Activated T-helper 1 cell treated with anti-CD3 and anti-CD28 coated beads, Interleukin-2, amount 50 U/mL, for 16 hours (primary cell): ENCODE measurements at places on chromosomes 4 and X.

DNA sequence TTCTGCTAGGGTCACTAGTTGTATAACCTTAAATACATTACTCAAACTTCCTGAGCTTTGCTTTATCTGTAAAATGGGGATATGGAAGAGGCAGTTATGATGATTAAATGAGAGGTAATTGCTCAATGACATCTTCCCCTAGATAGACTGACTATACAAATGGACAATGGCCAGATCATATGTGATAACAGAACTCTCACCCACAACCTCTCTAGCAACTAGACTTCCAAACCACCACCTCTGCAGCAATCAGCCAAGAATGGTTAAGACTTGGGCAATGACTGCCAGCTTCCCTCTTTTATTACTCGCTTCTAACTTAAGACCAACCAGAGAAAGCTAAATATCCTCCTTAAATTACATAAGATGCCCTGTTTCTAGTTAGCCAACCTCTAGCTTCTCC is 2.9 kb upstream of the SEPSECS start:
- DNase-seq, result no peak

DNA sequence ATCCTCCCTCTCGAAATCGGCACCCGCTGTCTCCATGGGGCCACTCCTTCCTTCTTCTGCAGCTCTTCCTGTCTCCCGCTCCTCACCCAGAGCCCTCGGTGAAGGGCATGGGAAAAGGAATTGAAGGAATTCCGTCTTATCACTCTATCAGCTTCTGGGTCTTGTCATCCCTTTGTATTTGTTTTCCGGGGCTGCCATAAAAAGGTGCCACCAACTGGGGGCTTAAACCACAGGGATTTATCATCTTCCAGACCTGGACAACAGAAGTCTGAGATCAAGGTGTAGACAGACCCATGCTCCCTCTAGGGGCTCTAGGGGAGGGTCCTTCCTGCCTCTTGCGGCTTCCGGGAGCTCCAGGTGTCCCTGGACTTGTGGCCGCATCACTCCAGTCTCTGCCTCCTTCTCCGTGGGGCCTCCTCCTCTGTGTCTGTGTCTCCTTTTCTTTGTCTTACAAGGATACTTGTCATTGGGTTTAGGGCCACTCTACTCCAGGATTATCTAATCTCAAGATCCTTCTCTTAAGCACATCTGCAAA is 24.0 kb downstream of the CD99 start:
- DNase-seq, result no peak

GRCh38 chrX:10519278-10519677 is 101.1 kb downstream of the MID1 start:
- DNase-seq, result no peak

GRCh38 chr4:40800064-40800463 is 50.3 kb downstream of the NSUN7 start:
- DNase-seq, result no peak

GRCh38 chrX:431056-431455 is 44.3 kb upstream of the PPP2R3B start:
- DNase-seq, result no peak

DNA sequence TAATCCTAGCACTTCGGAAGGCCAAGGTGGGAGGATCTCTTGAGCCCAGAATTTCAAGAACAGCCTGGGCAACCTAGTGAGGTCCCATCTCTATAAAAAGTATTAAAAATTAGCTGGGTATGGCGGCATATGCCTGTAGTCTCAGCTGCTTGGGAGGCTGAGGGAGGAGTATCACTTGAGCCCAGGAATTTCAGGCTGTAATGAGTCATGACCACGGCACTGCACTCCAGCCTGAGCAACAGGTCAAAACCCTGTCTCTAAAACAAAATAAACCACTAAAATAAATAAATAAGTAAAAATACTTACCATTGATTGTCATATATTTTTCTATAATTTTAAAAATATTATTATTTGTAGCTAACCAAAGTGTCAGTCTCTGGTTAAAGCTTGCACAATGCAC is 315.6 kb upstream of the SMIM31 start:
- DNase-seq, result no peak

DNA sequence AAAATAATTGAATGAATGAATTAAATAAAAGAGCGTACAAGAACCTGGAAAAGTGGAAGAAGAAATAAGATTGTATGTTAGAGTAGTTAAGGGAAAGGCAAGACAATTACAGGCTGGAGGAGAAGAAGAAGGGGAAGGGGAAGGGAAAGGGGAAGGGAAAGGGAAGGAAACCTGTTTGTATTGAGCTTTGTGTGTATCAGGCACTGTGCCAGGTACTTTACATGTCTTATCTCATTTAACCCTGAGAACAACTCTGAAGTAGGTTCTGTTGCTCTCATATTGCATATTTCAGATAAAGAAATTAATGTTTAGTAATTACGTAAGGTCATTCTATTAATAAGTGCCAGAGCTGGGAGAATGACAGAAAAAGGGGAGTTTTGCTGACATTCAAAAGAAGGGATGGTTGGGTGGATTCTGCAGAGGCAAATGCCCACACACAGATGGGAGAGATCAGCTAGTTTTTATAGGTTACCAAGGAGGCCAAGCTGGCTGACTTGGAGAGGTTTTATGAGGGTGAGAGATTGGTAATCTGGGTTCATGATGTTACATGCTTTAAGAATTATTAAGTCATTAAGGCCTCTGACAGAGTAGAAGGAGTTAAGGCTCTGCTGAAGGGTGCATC is 92.3 kb upstream of the LCORL start:
- DNase-seq, result no peak

DNA sequence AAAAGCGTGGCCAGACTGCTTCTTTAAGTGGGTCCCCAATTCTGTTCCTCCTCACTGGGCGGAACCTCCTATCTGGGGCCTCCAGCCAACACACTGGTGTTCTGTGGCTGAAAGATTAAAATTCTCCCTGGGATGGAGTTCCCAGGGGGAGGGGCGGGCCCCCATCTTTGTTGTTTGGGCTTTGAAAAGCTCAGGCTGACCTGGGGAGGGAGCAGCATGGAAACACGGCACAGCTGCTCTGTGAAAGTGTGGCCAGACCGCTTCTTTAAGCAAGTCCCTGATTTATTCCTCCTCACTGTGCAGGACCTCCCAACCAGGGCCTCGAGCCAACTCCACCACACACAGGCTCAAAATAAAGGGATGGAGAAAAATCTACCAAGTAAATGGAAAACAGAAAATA is 219.5 kb downstream of the TMEM47 start:
- no peak for DNase-seq

- DNase-seq, result no peak
These were observed 41.3 kb upstream of the TENM3 start for GRCh38 chr4:182201871-182202270.

DNA sequence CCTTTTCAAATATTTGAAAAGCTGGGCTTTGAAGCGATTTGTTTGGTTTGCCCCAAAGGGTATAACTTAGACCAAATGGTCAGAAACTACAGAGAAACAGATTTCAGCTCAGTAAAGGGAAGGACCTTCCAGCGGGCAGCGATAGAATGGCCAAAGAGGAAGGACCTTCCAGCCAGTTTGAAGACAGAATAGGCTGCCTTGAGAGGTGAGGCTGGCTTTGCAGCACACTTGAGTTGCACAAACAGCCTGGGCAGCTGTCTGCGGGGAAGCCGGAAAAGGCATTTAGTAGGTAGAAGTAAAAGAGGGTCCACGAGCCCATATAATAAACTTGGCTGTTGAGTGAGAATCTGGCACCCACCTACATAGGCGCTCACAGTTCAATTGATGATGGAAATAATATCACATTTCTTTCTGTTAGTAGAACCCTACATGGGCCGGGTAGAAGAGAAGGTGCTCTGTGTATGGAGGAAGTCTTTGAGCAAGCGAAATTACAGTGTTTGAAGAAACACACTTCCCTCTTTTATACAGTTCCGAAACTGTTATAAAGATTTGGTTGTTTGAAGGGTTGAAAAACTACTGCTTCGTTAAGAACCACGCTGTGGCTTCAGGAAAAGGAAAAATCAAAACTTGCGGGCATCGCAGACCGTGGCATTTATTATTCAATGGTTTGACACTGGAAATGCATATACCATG is 75.0 kb upstream of the SORBS2 start:
- DNase-seq, result no peak
